ENCODE measurements at places on chromosomes 12 and 14. TPM values are rescaled to one million over a fixed set of nuclear protein-coding genes. Genes with fewer than 3 reads are reported as not detected.

DNA sequence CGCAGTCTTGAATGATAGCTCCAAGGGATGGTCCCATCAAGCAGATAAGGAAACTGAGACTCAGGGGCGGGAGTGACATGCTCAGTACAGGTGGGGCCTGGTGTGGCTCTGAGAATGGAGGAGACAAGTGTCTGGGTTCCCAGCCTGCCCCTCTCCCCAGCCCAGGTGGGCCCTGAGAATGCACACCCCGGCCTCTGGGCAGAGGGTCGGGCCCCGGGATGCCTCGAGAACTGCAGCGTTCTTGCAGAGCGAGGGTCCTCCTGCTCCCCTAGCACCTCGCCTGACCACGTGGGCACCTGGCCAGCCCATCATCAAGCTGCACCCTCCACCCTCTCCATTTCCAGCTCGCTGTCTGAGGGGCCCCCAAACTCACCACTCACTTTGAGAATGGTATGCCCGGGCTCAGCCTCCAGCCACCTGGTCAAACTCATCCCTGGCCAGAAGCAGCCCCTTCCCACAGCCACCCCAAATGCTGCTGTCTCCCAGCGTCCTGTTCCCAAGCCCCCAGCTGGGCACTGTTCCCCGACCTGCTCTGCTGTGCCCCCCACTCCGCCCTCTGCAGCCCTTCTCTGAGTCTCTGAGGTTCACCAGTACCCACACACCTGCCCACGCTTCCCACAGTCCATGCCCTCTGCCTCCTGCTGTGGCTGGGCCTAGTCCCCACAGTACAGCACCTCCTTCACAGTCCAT is 44.3 kb downstream of the CYP46A1 start:
- H3K4me1 ChIP-seq = peaks cover 38% of the 10 kb centered on the region
- H3K27ac ChIP-seq = no peak overlapping the region
- DNase-seq = no peak

- H3K36me3 ChIP-seq = no peaks in the 10 kb centered on the region
- H3K4me1 ChIP-seq = no peaks in the 10 kb centered on the region
- no peak overlapping the region for H3K27ac ChIP-seq
- H3K4me3 ChIP-seq = no peak overlapping the region
Measured at GRCh38 chr14:42353315-42353714, 746.6 kb downstream of the LRFN5 start.

DNA sequence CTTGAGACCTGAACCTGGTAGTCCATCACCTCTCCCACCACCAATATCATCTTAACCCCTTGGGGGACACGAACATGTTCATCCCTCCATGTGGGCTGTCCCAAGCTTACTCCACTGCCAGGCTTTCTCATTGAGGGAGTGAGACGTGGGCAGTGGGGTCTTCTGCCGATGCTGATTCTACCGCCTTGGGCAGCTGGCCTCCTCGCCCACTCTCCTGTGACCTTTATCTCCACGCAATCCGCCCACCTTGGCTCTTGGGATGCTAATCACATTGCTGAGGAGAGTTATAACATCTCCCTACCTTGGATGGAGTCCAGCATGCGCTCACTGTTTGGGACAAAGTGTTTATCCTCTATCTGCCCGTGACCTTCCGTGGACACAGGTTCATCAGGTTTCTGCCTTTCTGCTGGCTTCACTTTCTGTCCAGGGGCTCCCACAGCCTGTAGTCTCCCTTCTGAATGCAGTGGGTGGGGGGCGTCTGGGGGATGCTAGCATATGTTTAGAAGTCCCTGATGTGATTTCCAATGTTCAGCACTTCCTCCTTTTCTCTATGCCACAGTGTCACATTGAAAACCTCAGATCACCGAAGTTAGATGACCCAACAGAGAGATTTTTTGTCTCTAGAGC is 53.2 kb upstream of the ESRRB start:
- no peak for DNase-seq
- H3K27me3 ChIP-seq = no peaks in the 10 kb centered on the region
- H3K4me1 ChIP-seq = no peaks in the 10 kb centered on the region
- H3K4me3 ChIP-seq = no peak overlapping the region
- H3K36me3 ChIP-seq = no peaks in the 10 kb centered on the region

- H3K36me3 ChIP-seq = no peaks in the 10 kb centered on the region
- DNase-seq = no peak
- H3K4me1 ChIP-seq = no peaks in the 10 kb centered on the region
- H3K27ac ChIP-seq = no peak overlapping the region
- no peak overlapping the region for H3K4me3 ChIP-seq
- peaks cover 2% of the 10 kb centered on the region for H3K27me3 ChIP-seq
Measured at GRCh38 chr14:104419865-104420505, 159.6 kb upstream of the C14orf180 start.

DNA sequence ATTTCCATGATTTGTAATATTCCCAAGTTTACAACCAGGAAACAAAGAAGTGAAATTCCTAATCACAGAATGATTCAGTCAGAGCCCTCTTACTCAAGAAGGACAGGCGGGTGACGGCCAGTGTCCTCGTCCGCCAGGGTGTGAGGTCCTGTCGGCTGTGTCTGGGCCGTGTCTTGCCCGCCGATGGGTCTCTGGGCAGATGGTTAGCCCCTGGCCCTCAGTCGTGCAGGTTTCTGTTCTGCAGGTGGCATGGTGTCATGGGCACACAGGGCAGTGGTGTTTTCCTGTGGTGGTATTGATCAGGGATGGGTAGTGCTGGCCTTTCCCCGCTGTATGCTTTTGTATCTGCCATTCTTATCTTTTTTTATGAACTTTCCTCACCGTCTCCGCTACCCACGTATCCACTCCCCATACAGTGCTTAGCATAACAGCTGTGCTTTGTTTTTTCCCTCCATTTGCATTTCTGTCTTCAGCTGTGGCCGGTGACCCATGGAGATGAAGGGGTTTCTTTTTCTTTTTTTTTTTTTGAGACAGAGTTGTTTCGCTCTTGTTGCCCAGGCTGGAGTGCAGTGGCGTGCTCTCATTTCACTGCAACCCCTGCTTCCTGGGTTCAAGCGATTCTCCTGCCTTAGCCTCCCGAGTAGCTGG is 100.7 kb downstream of the TSPAN9 start:
- H3K36me3 ChIP-seq = no peaks in the 10 kb centered on the region
- DNase-seq = no peak
- H3K4me3 ChIP-seq = no peak overlapping the region
- H3K4me1 ChIP-seq = peaks cover 28% of the 10 kb centered on the region

GRCh38 chr12:48380596-48380995 is 29.9 kb upstream of the ZNF641 start:
- H3K27me3 ChIP-seq = 0 out of 2 replicates have a peak, but pooled peaks cover 3% of the 10 kb centered on the region
- DNase-seq = no peak
- no peak overlapping the region for H3K4me3 ChIP-seq
- no peak overlapping the region for H3K27ac ChIP-seq
- no peaks in the 10 kb centered on the region for H3K36me3 ChIP-seq
- no peaks in the 10 kb centered on the region for H3K4me1 ChIP-seq

DNA sequence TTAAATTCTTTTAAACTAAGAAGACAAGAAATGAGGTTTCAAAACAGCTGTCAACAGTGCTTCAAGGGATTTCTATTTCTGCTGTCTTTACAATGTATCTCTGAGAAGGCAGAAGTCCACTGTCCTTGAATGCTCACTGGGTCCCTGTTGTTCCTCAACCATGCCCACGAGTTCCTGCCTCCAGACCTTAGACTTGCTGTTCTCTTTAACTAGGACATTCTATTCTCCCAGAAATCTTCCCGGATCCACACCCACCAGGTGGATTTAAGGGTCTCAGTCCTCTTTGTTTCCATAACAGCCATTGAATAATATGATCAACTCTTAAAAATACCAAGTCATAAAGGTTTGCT is 6.7 kb upstream of the SLC41A2 start:
- H3K36me3 ChIP-seq = no peaks in the 10 kb centered on the region
- peaks cover 3% of the 10 kb centered on the region for H3K27me3 ChIP-seq
- H3K27ac ChIP-seq = no peak overlapping the region
- H3K4me3 ChIP-seq = no peak overlapping the region

GRCh38 chr14:85010186-85010585 is 519.8 kb upstream of the FLRT2 start:
- no peaks in the 10 kb centered on the region for H3K4me1 ChIP-seq
- no peaks in the 10 kb centered on the region for H3K27me3 ChIP-seq
- no peaks in the 10 kb centered on the region for H3K36me3 ChIP-seq
- DNase-seq = no peak

DNA sequence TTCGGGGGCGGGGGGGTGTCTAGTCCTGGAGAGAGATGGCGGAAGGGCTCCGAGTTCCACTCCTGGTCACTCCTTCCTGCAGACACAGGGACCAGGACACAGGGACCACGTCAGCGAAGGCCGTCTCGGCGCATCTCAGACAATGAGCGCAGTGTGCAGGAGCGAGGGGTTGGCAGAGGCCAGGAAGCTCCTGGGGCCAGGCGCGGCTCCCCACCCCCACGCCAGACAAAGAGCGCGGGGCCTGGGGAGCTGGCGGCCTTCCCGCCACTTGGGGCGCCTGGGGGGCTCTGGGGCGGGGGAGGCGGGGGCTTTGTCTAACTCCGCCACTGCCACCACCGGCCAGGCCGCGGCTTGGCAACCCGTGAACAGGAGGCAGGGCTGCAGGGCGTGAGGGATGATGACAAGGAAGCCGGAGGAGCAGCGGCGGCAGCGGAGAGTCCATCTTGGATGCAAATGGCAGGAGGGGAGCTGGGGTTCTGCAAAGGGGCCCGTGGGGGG is 2.2 kb downstream of the CDK2AP1 start:
- no peak overlapping the region for H3K27ac ChIP-seq
- H3K36me3 ChIP-seq = peaks cover 34% of the 10 kb centered on the region
- peak; percentile 55 for DNase-seq
- peaks cover 11% of the 10 kb centered on the region for H3K4me1 ChIP-seq
- no peaks in the 10 kb centered on the region for H3K27me3 ChIP-seq

GRCh38 chr12:121767525-121768016 is 25.9 kb downstream of the RHOF start:
- peaks cover 12% of the 10 kb centered on the region for H3K36me3 ChIP-seq
- H3K4me3 ChIP-seq = no peak overlapping the region
- peak overlapping the region; percentile 35 for H3K27ac ChIP-seq
- peak; percentile 50 for DNase-seq
- no peaks in the 10 kb centered on the region for H3K27me3 ChIP-seq
- peaks cover 58% of the 10 kb centered on the region for H3K4me1 ChIP-seq

Gene YLPM1
- 13.4 TPM for total RNA-seq

Gene AMN
- not detected for total RNA-seq

Gene MUCL1
- not detected for total RNA-seq

Gene EGLN3
- total RNA-seq = 3.1 TPM
